Peyer's patch (tissue), 4 donors: ENCODE measurements at places on chromosomes 5 and 9. TPM values are rescaled to one million over a fixed set of nuclear protein-coding genes. Genes with fewer than 3 reads are reported as not detected.

DNA sequence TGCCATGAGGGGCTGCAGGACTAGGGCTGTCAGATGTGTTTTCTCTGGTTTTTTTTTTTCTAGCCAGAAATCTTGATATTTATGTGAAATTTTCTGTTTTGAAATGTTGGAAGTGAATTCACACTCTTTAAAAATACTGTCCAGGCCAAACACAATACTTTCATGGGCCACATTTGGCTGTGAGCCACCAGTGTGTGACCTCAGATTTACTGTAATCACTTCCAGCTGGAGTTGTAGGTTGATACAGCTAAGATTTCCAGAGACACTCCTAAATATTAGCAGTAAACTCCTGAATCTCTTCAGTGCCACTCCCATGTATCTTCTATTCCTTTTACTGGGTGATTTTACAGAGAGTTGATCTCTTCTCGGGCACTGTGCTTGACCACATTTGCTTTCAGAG lies 92.2 kb upstream of the CKMT2 start:
- H3K27me3 ChIP-seq = no peaks in the 10 kb centered on the region
- no peak overlapping the region for H3K4me3 ChIP-seq
- H3K4me1 ChIP-seq = no peaks in the 10 kb centered on the region

DNA sequence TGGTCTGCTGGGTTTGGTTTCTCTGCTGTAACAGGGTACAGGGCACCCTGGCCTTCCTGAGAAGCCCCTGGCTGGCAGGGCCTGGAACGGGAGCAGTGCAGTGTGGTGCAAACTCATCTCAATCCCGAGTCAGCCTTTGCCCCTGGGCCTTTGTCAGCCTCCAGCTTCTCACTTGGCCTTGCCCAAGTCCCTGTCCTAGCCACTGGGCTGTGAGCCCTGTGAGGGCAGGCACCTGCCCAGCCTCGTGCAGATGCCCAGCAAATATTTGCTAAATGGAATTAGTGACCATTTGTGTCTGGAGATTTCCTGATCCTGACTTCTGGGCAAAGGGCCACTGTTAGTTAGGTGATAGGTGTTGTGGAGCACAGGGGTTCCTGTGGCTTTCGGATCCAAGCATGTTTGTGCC lies 13.0 kb downstream of the RGS3 start:
- no peak for DNase-seq
- no peaks in the 10 kb centered on the region for H3K27me3 ChIP-seq
- no peaks in the 10 kb centered on the region for H3K36me3 ChIP-seq
- no peaks in the 10 kb centered on the region for H3K4me1 ChIP-seq

- H3K27ac ChIP-seq = no peak overlapping the region
- H3K4me3 ChIP-seq = no peak overlapping the region
- no peaks in the 10 kb centered on the region for H3K27me3 ChIP-seq
- DNase-seq = no peak
- no peaks in the 10 kb centered on the region for H3K4me1 ChIP-seq
Observed at GRCh38 chr5:169667896-169668674, 31.0 kb downstream of the DOCK2 start.

GRCh38 chr9:94665613-94666012 lies 26.3 kb upstream of the FBP1 start:
- peak overlapping the region; percentile 17 for H3K27ac ChIP-seq
- H3K27me3 ChIP-seq = no peaks in the 10 kb centered on the region
- no peaks in the 10 kb centered on the region for H3K4me1 ChIP-seq
- no peaks in the 10 kb centered on the region for H3K36me3 ChIP-seq
- no peak for DNase-seq

DNA sequence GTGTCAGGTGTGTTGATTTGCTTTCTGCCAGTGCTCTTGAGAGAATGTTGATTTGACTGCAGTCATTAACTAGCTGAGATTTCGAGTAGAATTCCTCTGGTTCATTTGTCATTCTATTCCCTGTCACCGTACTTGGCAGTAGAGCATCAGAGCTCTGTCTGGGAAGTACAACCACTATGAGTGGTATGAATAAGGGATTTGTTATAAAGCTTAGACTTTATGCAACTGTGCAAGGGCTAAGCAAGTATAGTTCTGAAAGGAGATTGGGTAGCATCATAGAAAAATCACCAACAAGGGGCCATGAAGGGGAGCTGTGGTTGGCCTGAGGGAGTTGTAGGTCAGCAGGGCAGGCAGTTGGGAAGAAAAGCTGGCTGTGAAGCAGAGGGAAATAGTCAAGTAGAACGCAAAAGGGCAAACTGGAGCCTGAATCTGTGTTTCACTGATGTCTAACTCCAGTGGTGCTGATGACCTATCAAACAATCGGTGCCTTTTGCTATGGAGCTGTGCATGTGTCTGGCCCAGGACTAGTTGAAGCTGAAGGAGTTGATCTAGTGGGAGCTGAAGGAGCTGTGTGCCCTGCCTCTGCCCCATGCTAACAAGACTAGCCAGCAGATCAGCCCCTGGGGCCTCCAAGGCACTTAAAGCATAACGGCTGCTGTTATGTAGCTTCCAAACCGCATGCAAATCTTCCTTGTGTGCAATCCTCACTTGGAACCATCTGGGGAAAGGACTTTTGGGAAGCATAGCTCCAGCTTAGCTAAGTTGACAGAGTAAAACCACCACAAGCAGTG lies 110.0 kb downstream of the SLC28A3 start:
- no peaks in the 10 kb centered on the region for H3K36me3 ChIP-seq
- H3K4me1 ChIP-seq = no peaks in the 10 kb centered on the region
- no peaks in the 10 kb centered on the region for H3K27me3 ChIP-seq

DNA sequence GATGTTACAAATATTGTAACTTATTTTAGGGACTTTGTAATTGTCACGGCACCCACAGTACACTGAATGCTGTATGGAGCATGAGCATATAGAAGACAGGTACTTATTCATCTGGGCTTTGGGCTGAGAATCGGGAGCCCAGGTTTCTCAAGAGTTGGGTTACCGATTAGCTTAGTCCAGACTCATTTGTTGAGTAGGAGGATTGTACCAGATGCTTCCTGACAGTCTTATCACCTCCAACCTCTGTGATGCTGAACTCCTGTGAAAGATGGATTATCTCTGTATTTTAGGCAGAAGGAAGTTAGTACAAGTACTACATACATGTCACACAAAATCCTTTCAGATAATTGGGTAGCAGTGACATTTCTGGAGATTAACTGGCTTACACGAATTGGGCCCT lies 79.2 kb downstream of the SV2C start:
- no peak overlapping the region for H3K27ac ChIP-seq
- DNase-seq = no peak
- no peaks in the 10 kb centered on the region for H3K36me3 ChIP-seq
- H3K4me3 ChIP-seq = no peak overlapping the region
- no peaks in the 10 kb centered on the region for H3K4me1 ChIP-seq

Gene DIPK1B
- 3.4 TPM for total RNA-seq

Gene TAF11L5
- not detected for total RNA-seq
